Peyer's patch (tissue), 4 donors: ENCODE measurements at places on chromosomes 1 and 21. TPM values are rescaled to one million over a fixed set of nuclear protein-coding genes. Genes with fewer than 3 reads are reported as not detected.

Gene PLA2G2D
- total RNA-seq, result not detected

Gene TMEM200B
- 2.0 TPM for total RNA-seq

Gene TATDN3
- 22.3 TPM for total RNA-seq

Gene UBL4B
- not detected for total RNA-seq

Gene GREM2
- total RNA-seq, result 7.4 TPM

Gene GSTM3
- total RNA-seq, result 48.2 TPM

Gene OPRD1
- not detected for total RNA-seq

Gene AGO4
- total RNA-seq, result 20.1 TPM

Gene SUSD4
- total RNA-seq, result not detected

Gene C1QA
- total RNA-seq, result 90.8 TPM

Gene C1orf141
- not detected for total RNA-seq

Gene FNDC5
- total RNA-seq, result not detected

Gene WNT9A
- 2.7 TPM for total RNA-seq

Gene OR10J1
- not detected for total RNA-seq

Gene SYTL1
- total RNA-seq, result 9.0 TPM

Gene CLDN19
- not detected for total RNA-seq

Gene RGS16
- 0.40 TPM for total RNA-seq

Gene GPATCH2
- 23.1 TPM for total RNA-seq

Gene SHISAL2A
- 7.4 TPM for total RNA-seq

Gene NAV1
- 47.9 TPM for total RNA-seq

Gene DENND4B
- 106 TPM for total RNA-seq

Gene WLS
- total RNA-seq, result 46.1 TPM
